H9 (cell line): ENCODE measurements at places on chromosomes 16 and 17.

GRCh38 chr17:12402963-12403622 lies 262.6 kb upstream of the MYOCD start:
- no peak for DNase-seq

DNA sequence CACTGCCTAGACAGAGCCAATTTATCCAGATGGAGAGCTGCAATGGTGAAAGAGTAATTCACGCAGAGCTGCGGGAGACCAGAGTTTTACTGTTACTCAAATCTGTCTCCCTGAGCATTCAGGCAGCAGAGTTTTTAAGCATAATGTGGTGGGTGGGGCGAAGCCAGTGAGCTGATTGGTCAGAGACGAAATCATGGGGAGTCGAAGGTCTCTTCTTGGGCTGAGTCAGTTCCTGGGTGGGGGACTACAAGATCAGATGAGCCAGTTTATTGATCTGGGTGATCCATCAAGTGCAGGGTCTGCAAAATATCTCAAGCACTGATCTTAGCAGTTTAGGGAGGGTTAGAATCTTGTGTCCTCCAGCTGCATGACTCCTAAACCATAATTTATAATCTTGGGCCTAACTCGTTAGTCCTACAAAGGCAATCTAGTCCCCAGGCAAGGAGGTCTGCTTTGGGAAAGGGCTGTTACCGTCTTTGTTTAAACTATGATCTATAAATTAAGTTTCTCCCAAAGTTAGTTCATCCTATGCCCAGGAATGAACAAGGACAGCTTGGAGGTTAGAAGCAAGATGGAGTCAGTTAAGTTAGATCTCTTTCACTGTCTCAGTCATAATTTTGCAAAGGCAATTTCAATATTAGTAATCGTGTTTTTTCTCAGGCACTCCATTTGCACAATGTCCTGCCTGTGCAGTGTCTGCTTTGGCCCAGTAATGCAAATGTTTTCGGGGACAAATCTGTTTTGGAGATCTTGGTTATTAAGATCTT lies 27.0 kb downstream of the PIGL start:
- peak; percentile 67 for DNase-seq

GRCh38 chr17:81834831-81835267 lies at the start of gene PPP1R27:
TSS of gene PPP1R27 (minus strand) at chr17:81835050. CDS start at chr17:81834953, 97 bp downstream.
- no peak for DNase-seq

DNA sequence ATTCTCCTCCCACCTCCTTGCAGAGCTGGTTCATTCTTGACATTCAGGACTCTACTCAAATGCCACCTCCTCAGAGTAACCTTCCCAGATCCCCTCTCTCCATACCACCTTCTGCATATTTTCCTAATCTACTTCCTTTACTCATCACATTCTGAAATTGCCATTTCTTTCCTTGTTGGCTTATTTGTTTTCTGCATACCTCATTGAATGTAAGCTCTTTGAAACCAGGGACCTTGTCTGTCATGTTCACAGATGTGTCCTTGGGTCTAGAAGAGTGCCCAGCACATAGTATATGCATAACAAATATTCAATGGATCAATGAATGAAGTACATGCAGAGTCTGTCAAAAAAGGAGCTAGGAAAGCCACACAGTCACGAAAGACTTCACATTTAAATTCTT lies 7.8 kb upstream of the LONP2 start:
- DNase-seq: no peak

- DNase-seq: no peak
These were observed 26.1 kb downstream of the MNT start for GRCh38 chr17:2374549-2375285.

GRCh38 chr17:33086041-33086440 lies 94.4 kb downstream of the SPACA3 start:
- no peak for DNase-seq
